ENCODE measurements at places on chromosomes 4 and X.

- DNase-seq: peak; percentile 93
Measured at GRCh38 chr4:10018818-10019461, 2.4 kb downstream of the SLC2A9 start.

GRCh38 chrX:1592470-1593142 is 1.2 kb downstream of the AKAP17A start:
- DNase-seq: no peak

DNA sequence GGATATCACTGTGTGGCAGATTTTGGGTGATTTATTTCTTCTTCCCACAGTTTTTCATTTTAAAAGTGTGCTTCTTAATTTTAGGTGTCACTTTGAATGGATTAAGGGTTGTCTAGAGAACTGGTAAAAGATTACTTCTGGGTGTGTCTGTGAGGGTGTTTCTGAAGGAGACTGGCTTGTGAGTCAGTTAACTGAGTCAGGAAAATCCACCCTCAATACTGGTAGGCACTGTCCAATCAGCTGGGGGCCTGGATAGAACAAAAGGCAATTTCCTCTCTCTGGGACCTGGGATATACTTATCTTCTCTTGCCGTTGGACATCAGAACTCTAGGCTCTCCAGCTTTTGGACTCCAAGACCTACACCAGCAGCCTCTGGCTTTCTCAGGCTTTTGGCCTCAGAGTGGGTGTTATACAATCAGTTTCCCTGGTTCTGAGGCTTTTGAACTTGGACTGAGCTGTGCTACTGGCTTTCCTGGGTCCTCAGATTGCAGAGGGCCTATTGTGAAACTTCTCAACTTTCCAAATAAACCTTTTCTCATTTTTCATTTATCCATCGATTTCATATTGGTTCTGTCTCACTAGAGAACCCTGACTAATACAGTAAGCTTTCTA is 413.1 kb downstream of the GBA3 start:
- DNase-seq: no peak

GRCh38 chr4:109091727-109092409 is 210.6 kb downstream of the COL25A1 start:
- no peak for DNase-seq

GRCh38 chr4:159160242-159160641 is 57.4 kb downstream of the RAPGEF2 start:
- no peak for DNase-seq

- no peak for DNase-seq
Measured at GRCh38 chr4:119835613-119835910, 207.0 kb upstream of the PDE5A start.

DNA sequence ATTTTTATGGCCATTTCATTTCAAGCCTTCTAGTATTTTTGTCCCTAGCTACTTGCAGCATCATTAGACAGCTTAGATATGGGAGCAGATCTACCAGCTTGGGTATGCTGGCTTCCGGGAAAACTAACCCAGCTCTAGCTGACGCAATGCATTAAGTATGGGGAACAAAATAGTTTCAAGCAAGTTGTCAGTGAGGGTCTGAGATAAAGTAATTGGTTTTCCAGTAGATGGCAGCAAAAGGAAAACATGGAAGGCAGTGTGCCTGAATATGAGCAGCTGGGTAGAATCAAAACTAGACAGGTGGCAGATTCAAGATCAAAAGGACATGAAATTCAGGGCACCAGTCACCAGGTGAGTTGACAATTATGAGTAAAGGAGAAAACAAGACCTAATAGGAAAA is 340.9 kb upstream of the CTSO start:
- DNase-seq: no peak

DNA sequence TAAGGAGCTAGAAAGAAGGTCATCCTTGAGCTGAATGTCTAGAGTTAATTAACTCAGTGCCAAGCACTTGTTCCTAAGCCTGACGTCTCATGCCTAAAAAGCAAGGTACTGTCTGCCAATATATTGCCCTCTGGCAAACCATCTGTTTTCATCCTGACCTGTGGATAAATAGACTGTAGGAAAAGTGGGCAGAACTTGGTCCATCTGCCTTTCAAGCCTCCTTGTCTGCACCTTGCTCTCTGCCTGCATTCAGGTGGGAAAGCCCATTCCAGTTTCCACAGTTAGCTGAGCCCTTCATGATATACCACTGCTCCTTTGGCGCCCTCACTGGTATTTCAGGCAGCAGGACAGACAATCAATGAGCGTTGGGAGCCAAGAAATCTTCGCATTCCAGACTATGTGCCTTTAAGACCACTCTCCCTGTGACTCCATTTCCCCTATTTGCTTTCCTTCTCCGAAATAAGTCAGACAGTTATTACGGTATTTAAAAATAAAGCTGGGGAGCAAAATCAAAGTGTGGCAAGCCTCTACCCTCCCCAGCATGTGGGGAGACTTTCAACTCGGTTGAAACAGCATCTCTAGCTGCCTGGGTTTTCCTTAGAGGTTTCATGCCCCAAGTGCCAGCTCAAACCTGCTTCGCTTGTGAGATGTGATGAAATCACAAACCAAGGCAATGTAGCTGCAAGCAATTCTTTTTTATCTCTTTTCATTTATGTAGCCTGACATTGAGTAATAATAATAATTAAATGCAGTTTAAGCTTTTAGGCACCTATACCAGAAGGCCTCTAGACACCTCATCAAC is 2.5 kb upstream of the CCDC149 start:
- no peak for DNase-seq

- DNase-seq: no peak
Measured at GRCh38 chrX:7068939-7069367, 78.6 kb upstream of the STS start.

GRCh38 chr4:148124512-148124911 is 317.7 kb downstream of the NR3C2 start:
- no peak for DNase-seq

DNA sequence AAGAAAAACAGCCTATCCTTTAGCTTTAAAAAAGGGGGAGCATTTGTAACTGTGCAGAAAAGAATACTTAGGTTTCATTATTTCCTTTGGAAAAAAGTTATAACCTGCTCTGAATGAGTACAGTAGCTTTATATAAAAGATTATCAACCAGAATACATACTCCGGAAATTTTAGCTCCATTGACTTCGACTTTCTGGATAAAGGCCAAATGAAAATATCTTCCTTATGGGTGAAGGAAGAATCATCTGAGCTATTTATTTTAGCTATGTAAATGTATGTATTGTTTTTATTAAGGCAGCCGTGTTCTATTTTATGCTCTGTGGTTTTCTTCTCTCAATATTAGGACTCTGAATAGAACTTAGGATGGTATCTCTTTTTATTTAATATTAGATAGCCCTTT is 69.0 kb upstream of the ETNPPL start:
- DNase-seq: no peak

GRCh38 chr4:148780426-148781005 is 338.3 kb upstream of the NR3C2 start:
- no peak for DNase-seq

All from omental fat pad (tissue), 4 donors.